ENCODE measurements at places on chromosomes 16 and 17. TPM values are rescaled to one million over a fixed set of nuclear protein-coding genes. Genes with fewer than 3 reads are reported as not detected.

DNA sequence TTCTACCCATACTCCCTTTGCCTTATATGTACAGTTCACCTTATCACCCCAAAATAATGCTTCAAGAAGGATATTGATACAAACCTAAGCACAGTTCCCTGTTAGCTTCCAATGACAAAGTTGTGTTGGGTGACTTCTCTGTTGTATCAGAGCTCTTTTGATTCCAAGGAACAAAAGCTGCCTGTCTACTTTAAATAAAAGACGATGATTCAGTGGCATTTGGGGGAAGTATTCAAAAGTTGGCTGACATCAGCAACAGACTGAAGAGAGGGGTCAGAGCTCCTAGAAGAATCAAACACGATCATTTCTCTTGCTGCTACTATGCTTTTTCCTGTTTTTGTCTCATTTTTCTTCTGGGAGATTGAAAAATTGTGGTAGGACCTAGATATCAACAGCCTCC is 69.4 kb upstream of the CA10 start:
- no peak for DNase-seq

GRCh38 chr16:51151961-51152663 is 1.0 kb upstream of the SALL1 start:
- DNase-seq, result peak; percentile 91

Gene CRYM
- total RNA-seq, result 136 TPM

Gene CLEC19A
- total RNA-seq, result not detected

Gene SAP30BP
- 53.9 TPM for total RNA-seq

DNA sequence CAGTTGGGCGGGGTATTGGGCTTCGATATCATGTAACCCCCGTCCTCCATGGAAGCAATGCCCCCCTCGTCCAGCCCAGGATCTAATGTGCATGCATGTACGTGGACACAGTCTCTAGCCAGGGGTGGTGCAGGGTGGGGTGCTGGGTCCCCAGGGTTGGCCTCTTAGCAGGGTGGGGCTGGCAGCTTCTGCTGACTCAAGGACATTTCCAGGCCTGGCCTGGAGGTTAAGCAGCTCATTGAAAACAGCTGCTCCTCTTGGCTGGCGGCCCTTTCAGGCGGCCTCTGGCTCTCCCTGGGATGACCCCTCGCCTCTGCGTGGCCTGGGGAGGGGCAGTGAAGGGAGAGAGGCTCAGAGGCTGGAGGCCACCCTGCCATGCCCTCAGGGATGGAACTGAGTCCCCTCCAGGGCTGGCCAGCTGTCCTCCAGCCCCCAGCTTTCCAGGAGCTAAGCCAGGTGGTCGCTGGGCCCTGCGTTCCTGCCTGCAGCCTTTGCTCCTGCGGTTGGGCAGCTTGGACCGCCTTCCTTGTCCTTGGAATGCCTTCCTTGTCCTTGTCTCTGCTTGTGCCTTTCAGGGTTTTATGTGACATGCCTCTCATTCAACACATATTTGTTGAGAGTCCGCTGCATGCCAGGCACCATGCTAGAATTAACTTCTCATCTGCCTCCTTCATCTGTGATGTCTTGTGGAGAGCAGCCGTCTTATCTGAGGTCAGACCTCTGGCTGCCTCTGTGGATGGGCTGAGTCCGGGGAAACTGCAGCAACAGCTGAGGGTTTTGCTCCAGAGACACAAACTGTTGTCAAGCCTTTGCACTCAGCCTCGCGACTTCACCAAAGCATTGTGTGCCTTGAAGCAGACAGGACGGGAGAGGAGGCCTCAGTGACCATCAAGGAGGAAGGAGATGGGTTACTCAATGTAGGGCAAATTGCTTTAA is 26.6 kb downstream of the MRC2 start:
- peak; percentile 89 for DNase-seq

Gene NAA60
- total RNA-seq, result 42.2 TPM

DNA sequence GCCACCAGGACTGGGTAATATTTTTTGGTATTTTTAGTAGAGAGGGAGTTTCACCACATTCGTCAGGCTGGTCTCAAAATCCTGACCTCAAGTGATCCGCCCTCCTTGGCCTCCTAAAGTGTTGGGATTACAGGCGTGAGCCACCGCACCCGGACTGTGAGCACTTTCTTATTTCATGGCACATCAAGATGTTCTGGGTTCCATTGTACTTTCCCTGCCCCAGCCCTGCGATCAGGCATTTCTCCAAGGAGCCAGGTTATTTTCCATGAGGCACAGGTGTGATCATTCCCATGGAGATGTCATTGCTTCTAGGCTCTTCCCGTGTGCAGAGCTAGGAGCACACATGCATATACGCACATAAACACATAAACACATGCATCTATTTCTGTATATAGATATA is 2.6 kb upstream of the ANKRD40CL start:
- DNase-seq, result no peak

GRCh38 chr17:50889528-50890118 is 23.5 kb upstream of the TOB1 start:
- DNase-seq, result no peak

GRCh38 chr16:22035153-22035552 is 27.2 kb downstream of the MOSMO start:
- no peak for DNase-seq

Gene KRT222
- total RNA-seq, result 0.45 TPM

- DNase-seq, result no peak
Observed at GRCh38 chr17:79412110-79412509, 198.7 kb downstream of the RBFOX3 start.

GRCh38 chr17:1122533-1123392 is 57.0 kb downstream of the ABR start:
- DNase-seq, result peak; percentile 83

Gene PRRT2
- total RNA-seq, result 3.9 TPM

DNA sequence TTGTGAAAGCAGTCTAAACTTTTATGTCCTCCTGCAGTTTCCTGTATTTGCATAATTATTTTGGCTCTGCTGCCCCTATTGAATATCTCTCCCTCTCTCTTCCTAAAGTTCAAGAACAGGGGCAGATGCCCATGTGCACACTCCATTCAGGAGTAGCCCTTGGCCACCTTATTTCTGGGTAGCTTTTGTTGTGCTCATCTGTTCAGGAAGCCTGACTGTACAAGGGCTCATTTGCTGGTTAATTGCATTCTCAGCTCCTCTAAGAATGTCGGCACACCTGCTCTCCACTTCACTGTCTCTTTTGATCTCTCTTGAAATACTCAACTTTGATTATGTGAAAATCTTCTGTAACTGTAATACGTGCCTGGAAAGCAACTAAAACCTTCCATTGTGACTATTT is 1378.8 kb upstream of the CDH8 start:
- no peak for DNase-seq

GRCh38 chr17:10738521-10739258 is 8.9 kb upstream of the TMEM220 start:
- peak; percentile 50 for DNase-seq

Gene GOSR1
- 36.3 TPM for total RNA-seq

- DNase-seq, result peak; percentile 54
Observed at GRCh38 chr17:75720656-75721462, at the start of gene ITGB4. Gene ITGB4 (plus strand): TSS chr17:75721459. CDS start chr17:75724704, 3,245 bp downstream.

GRCh38 chr17:8152112-8152775 is at the start of gene PER1:
Gene PER1 (minus strand): TSS chr17:8152404. CDS start chr17:8150706, 1,698 bp downstream.
- peak; percentile 98 for DNase-seq

Gene INO80E
- 44.6 TPM for total RNA-seq

Measured in right cardiac atrium (tissue), 5 donors.